ENCODE measurements at places on chromosomes 6 and 20.

- no peak for DNase-seq
These were observed 401.2 kb upstream of the SULF2 start for GRCh38 chr20:48186447-48186846.

DNA sequence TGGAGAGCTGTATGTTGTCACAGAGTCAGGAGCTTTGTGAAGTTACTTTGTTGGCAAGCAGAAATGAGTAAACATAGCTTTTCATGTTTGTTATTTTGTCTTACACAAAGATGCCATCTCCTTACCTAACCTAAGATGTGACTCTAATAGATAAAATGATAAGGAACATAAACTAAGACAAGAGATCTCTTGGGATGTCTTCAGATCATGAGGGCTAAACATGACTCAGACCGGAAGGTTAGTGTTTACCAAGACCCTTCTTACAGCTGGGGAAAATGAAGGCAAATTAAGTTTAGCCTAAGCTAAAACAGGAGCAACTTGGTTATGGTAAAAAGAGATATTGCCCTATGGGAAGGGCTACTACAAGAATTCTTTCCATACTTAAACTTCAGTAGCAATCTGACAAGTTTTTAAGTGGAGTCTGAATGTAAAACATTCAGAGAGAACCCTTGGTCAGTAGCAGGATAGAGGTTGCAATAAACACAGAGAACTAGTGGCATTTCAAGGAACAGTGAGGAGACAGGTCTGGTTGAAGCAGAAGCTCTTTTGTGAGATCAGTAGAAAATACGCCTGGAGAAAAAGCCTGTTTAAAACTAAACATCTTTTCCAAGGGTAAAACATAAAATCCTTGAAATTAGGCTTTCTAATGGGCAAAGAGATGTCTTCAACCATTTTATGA is 29.9 kb downstream of the SGK1 start:
- peak; percentile 91 for DNase-seq

DNA sequence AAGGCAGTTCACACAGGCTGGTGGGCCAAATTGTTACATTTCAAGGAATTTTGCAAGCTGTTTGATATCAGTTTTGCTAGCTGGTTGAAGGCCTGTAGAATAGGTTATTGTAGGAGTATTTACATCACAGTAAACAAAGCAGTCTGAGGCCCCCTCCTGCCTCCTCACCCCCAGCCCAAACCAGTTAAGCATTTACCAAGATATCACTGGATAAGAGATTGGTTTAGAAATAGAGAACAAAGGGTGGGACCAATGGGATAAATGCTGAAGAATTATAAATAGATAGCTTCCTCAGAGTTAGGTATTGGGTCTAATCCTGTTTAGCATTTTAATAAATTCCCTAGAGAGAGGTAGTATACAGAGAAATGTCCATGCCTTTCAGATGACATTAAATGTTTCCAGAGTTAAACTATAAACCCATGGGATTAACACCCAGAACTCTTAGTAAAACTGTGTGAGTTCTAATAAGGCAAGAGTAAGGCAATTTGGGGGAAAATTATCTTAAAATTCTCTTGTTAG is 2.3 kb upstream of the PHACTR2 start:
- DNase-seq, result no peak

DNA sequence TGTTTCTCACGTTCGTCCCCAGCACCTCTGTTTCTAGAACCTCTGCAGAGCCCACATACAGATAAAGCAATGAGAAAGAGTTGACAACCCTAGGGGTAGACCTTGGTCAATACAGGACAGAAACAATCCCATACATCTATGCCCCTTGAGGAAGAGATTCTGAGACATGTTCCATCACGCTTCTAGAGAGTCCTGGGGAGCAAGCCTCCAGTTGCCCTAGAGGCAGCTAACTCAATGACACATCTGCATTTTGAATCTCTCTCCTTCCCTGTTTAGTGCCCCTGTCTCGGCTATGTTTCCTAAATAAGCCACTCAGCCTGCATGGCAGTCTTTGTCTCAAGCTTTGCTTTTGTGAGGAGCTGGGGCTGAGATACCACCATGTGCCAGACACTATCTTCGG is 435.3 kb downstream of the CD83 start:
- no peak for DNase-seq

GRCh38 chr20:8449123-8449522 is 317.1 kb downstream of the PLCB1 start:
- no peak for DNase-seq

- no peak for DNase-seq
These were observed 6.5 kb downstream of the HIVEP2 start for GRCh38 chr6:142938510-142938909.

GRCh38 chr20:6333110-6333509 is 210.3 kb upstream of the FERMT1 start:
- no peak for DNase-seq

DNA sequence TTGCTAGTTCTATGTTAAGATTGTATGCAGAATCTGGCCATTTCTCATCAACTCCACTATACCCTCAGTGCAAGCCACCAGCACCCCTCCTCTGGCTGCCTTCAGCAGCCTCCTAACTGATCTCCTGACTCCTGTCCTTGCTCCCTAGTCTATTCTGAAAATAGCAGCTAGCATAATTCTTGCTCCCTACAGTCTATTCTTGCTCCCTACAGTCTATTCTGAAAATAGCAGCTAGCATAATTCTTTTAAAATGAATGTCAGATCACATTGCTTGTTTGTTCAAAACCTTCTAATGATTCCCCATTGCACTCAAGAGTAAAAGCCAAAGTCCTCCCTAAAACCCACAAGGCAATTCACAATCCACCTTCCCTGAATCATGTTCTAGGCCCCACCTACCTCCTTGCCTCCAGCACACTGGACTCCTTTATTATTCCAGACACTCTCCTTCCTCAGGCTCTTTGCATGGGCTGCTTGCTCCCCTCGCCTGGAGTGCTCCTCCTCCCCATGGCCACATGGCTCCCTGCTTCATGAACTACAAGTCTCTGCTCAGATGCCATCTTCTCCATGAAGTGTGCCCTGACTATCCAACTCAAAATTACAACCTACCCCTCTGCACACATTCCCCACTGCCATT is 164.2 kb upstream of the TNFAIP3 start:
- no peak for DNase-seq

DNA sequence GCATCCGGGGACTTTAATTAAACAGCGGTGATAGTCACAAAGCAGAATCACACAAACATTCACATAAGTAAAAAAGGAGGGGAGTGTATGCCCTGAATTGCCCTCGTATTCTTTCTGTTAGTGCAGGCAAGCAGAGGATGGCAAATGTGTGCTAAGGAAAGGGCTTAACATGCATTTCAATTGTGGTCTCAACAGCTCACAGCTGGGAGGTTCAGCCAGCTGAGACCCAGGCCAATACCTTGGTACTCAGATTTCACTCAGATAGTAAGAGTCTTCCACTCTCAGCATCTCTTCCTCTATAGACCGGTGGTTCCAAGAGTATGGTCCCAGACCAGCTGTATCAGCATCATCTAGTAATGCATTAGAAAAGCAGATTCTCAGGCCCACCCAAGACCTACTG is 215.1 kb downstream of the PHACTR1 start:
- DNase-seq, result no peak

DNA sequence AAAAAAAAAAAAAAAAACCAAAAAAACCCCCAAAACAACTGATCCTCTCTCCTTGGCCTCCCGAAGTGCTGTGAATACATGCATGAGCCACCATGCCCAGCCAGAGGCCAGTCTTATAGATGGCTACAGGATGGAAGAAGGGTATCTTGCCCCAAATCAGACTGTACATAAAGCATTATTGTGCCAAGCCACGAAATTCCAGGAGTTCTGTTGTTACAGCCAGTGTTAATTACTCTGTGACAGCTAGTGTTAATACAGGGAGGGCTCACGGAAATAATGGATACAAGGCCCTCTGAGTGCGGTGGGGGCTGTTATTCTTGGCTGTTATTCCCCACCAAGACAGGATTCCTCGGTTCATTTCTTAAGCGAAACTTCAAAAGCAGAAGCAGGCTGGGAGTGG is 1.4 kb upstream of the CLPSL2 start:
- no peak for DNase-seq

GRCh38 chr6:3412779-3413500 is 43.9 kb downstream of the SLC22A23 start:
- no peak for DNase-seq

- DNase-seq, result no peak
These were observed 29.1 kb downstream of the SLC13A3 start for GRCh38 chr20:46622165-46622564.

GRCh38 chr6:44201638-44202303 is 15.0 kb upstream of the MYMX start:
- DNase-seq, result no peak

- DNase-seq, result no peak
These were observed 64.8 kb upstream of the NRSN1 start for GRCh38 chr6:24060982-24061754.

DNA sequence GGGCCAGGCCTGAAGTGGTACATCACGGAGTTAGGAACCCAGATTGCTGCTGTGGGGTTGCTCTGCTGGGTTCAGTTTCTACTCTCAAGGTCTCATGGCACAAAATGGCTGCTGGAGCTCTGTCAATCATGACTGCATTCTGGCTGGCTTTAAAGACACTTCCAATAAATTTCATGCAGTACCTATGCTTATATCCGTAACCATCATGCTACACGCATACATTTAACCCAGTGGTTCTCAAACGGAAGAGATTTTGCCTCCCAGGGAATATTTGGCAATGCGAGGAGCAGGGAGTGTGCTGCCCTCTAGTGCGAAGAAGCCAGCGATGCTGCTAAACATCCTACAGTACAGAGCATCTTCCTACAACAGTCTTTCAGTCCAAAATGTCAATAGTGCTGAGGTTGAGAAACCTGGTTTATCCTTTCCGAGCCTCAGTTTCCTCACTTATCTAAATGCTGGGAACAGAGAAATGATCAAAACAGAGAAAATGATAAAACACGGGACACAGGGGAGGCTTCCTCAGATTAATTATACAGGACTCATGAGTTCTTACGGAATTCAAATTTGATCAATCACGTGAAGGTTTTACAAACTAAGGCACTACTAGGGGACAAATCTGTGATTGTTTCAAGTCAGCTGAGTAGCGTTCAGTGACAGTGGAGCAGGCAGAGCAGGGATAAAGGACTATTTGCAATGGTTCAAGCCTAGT is 9.6 kb upstream of the SLC2A10 start:
- DNase-seq, result peak; percentile 45

GRCh38 chr6:42781546-42781795 is 381 bp upstream of the BICRAL start:
- peak; percentile 32 for DNase-seq

DNA sequence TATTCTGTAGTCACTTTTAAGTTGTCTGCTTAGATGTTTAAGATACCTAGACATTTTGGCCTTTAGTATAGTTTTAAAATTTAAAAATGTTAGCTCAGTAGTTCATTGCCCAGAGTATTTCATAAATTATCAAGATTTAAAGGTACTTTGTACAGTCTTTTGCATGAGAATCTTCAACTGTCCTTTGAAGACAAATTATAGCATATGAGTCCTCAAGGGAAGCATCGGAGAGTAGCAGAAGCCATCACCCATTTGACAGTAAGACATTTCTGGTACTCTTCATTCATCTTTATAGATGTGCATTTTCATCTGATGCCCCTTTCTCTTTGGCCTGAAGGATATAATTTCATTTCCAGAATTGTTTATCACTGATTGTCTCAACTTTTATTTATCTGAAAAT is 89.5 kb downstream of the NCOA3 start:
- no peak for DNase-seq

GRCh38 chr20:44212792-44213191 is 2.2 kb upstream of the OSER1 start:
- DNase-seq, result no peak

DNA sequence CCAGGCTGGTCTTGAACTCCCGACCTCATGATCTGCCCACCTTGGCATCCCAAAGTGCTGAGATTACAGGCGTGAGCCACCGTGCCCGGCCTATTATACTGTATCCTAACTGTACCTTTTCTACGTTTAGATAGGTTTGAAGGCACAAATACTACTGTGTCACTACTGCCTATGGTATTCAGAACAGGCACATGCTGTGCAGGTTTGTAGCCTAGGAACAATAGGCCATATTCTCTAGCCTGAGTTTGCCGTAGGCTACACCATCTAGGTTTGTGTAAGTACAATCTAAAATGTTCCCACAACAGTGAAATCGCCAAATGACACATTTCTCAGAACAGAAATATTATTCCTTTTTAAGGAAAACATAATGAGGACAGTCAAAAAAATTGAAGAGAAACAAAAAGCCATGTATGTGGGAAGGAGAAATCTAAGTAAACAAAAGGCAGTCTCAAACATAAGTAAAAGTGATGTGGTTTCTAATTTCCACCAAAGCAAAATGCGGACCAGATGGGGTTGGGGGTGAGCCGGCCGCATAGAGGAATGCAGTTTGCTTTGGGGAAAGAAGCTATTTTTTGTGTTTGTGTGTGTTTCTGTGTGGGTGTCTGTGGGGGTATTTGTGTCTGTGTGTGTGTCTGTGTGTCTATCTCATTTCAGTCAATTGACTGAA is 192.6 kb upstream of the SALL4 start:
- peak; percentile 16 for DNase-seq

- DNase-seq, result no peak
These were observed 214.9 kb upstream of the CST7 start for GRCh38 chr20:24734139-24734538.

DNA sequence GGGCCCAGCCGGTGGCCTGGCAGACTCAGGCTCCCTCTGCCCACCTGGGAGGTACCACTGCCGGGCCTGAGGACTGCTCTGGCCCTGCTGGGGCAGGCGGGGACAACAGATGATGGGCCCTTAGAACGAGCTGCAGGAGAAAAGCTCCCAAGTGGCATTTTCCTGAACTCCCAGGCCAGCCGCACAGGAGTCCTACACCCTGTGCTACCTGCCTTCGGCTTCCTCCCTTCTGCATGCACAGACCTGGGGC is 41.3 kb downstream of the DSTN start:
- no peak for DNase-seq

DNA sequence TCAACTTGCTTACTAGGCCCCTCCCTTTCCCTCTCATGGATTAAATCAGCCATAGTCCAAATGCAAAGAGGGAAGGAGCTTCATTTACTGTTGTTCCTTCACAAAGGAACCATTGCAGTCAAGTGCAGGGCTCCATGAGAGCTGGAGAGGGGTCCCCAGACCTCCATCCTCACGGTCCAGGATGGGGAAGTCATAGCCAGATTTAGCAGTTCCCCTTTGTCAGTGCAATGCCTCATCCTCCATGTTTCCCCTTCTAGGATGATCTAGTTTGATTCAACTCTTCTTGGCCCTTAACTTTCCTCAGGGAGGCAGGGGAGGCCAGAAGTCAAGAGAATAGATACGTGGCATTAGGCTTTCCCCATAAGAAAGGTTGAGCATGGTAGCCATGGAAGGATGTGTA is 66.5 kb upstream of the FUCA2 start:
- no peak for DNase-seq

GRCh38 chr6:147579667-147580066 is 71.2 kb downstream of the SAMD5 start:
- no peak for DNase-seq

GRCh38 chr6:7691021-7691420 is 34.9 kb upstream of the BMP6 start:
- no peak for DNase-seq
